ENCODE measurements at places on chromosomes 2 and 18. TPM values are rescaled to one million over a fixed set of nuclear protein-coding genes. Genes with fewer than 3 reads are reported as not detected.

The SNORC gene
- 1.5 TPM for total RNA-seq

The CCL20 gene
- total RNA-seq, result not detected

The LYG1 gene
- total RNA-seq, result 1.8 TPM

The FAM124B gene
- total RNA-seq, result 0.45 TPM

The CD8B gene
- 31.5 TPM for total RNA-seq

The SIX2 gene
- total RNA-seq, result not detected

The SLC11A1 gene
- not detected for total RNA-seq

The NLRC4 gene
- total RNA-seq, result not detected

The TCF23 gene
- not detected for total RNA-seq

The IL18RAP gene
- total RNA-seq, result 159 TPM
